Neural crest cell (in vitro differentiated cells): ENCODE measurements at places on chromosomes 1 and 21. TPM values are rescaled to one million over a fixed set of nuclear protein-coding genes. Genes with fewer than 3 reads are reported as not detected.

GRCh38 chr1:204650911-204651570 is 34.5 kb downstream of the LRRN2 start:
- H3K36me3 ChIP-seq = no peaks in the 10 kb centered on the region
- H3K4me3 ChIP-seq = no peak overlapping the region
- DNase-seq = no peak
- H3K4me1 ChIP-seq = peaks cover 17% of the 10 kb centered on the region
- H3K27ac ChIP-seq = no peak overlapping the region

GRCh38 chr1:41371630-41372599 is 10.7 kb downstream of the FOXO6 start:
- H3K36me3 ChIP-seq = no peaks in the 10 kb centered on the region
- H3K4me1 ChIP-seq = peaks cover 25% of the 10 kb centered on the region
- peak; percentile 30 for DNase-seq
- H3K27ac ChIP-seq = no peak overlapping the region
- H3K4me3 ChIP-seq = no peak overlapping the region
- peaks cover 32% of the 10 kb centered on the region for H3K27me3 ChIP-seq

GRCh38 chr1:30899577-30900389 is 8.8 kb downstream of the SDC3 start:
- peaks cover 56% of the 10 kb centered on the region for H3K4me1 ChIP-seq
- peak overlapping the region; percentile 91 for H3K27ac ChIP-seq
- H3K36me3 ChIP-seq = no peaks in the 10 kb centered on the region
- H3K27me3 ChIP-seq = no peaks in the 10 kb centered on the region

C1orf141 gene
- not detected in 2 replicates for total RNA-seq

KCNH1 gene
- 0.21 TPM in 1 of 2 replicates, not detected in the other for total RNA-seq
